ENCODE measurements at places on chromosomes 4 and X. TPM values are rescaled to one million over a fixed set of nuclear protein-coding genes. Genes with fewer than 3 reads are reported as not detected.

GRPEL1 gene
- total RNA-seq = 54.9 TPM

SHOX gene
- total RNA-seq = not detected

TRIML2 gene
- 3.1 TPM for total RNA-seq

FAM53A gene
- 1.7 TPM for total RNA-seq

All from bladder microvascular endothelial cell (primary cell).